RPMI8226 (cell line): ENCODE measurements at places on chromosomes 7 and 10.

GRCh38 chr7:146741911-146742310, 625.3 kb downstream of the CNTNAP2 start:
- peak; percentile 9 for DNase-seq

DNA sequence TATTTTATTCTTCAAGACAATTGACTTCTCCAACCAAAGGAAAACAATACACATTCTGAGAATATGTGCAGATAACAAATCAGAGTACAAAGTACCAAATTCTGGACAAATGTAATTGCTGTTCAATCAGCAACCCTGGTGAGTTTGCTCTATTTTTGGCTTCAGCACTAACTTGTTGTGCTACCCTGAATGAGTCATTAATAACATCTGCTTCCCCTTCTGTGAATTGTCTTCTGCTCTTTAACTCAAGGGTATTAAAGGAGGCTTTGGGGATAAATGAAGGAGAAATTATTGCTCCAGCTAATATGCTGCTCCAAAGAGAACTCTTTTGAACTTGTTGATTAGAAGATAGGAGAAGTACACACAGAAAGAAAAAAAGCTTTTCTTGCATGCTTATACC, 459.3 kb downstream of the HTR7 start:
- no peak for DNase-seq

GRCh38 chr10:62844280-62845011, 28.3 kb upstream of the EGR2 start:
- DNase-seq: no peak

DNA sequence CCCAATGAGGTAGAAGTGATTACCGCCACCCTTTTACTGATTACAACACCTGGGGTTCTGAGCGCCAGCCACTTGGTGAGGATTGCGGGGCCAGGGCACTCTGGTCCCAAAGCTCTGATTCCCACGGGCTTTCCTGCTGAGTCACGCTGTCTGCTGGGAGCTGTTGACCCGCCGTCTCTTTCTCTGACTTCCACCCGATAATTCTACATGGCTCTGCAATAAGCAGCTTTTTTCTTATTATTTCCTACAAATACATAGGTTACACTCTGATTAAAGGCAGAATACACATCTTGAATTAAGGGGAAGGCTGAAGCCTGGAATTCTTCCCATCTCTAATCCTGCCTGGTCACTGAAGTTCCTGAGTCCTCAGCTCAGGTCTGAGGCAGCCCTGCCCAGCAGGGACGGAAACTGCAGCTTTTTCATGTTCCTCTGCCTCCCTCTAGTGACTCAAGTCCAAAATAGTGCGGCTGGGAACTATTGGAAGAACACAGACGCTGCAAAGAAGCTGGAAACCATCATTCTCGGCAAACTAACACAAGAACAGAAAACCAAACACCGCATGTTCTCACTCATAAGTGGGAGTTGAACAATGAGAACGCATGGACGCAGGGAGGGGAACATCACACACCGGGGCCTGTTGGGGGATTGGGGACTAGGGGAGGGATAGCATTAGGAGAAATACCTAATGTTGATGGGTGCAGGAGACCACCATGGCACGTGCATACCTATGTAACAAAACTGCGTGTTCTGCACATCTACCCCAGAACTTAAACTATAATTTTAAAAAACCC, 178.3 kb downstream of the PRKCQ start:
- peak; percentile 81 for DNase-seq

GRCh38 chr10:62046522-62047227, 145.2 kb downstream of the ARID5B start:
- DNase-seq: peak; percentile 15

- no peak for DNase-seq
Measured at GRCh38 chr10:70605161-70605560, 2.6 kb upstream of the PRF1 start.

GRCh38 chr7:131249003-131249402, 78.7 kb upstream of the MKLN1 start:
- no peak for DNase-seq

DNA sequence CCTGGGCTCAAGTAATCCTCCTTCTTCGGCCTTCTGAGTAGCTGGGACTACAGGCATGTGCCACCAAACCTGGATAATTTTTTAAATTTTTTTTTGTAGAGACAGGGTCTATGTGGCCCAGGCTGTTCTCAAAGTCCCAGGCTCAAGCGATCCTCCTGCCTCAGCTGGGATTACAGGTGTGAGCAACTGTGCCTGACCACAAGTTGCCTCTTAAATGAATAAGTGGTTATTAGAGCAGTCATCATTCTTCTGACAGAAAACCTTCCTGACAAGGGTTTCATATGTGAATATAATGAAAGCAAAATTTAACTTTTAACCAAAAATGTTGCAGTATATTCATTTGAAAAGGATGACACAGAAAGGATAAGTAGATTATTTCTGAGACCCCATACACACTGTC, 532.5 kb downstream of the GRM8 start:
- DNase-seq: peak; percentile 25

DNA sequence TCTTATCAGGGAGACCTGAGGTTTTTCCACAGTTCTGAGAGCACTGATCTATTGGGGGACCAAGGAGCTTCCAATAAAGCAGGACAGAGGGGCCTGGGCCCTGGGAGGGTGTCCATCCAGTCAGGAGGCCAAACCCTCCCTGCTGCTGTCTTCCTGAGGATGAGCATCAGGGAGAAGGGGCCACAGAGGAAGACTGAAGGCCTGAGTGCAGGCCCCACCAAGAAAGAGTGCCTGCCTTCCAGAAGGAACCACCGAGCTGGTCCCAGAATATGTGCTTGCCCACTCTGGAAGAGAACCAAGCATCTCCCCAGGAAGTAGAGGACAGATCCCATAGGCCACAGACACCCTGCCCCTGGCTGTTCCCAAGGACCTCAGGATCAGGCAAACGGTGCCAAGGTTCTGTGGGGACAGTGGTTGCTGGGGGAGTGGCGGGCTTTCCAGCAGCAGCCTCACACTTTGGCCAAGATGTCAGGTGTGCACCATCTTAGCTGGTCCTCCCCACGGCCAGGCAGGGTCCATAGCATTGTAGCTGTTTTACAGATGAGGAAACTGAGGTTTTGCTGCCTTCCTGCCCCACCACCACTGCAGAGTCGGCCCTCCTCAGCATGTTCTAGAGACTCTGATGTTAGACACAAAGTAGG, 199.4 kb downstream of the GRID1 start:
- no peak for DNase-seq

DNA sequence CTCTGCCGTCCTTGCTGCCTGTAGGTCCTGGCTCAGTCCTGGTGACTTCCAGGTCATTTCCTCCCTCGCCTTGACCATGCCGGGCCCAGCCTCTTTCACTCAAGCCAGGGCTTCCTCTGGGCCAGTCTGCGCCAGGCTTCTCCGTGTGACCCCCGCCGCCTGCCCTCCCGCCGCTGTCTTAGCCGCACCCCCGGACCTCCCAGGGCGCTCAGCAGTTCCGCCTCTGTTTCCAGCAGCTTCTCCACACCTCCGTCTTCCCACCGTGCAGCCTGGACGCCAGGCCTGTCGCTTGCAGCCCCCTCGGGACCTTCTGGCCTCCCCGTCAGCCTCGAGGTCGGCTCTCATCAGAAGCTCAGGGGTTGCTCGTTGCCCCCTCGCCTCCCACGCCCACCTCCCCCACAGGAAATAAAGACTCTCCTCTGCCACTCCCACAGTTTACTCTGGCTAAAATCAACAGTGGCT, 123.0 kb upstream of the FZD8 start:
- no peak for DNase-seq
